ENCODE measurements at places on chromosomes 11 and 22. TPM values are rescaled to one million over a fixed set of nuclear protein-coding genes. Genes with fewer than 3 reads are reported as not detected.

Gene TMEM191B
- total RNA-seq = 1.9 TPM

Gene SCGB2A2
- not detected for total RNA-seq

Gene USP28
- total RNA-seq = 43.5 TPM

Gene HEPACAM
- total RNA-seq = not detected

Gene TPBGL
- total RNA-seq = 0.14 TPM

Gene RIMBP3B
- 0.12 TPM for total RNA-seq

Gene RDX
- 49.0 TPM for total RNA-seq

Gene DAGLA
- total RNA-seq = 0.09 TPM

Gene BBS1
- total RNA-seq = 18.1 TPM

Gene SLC22A12
- not detected for total RNA-seq

Gene PRR33
- not detected for total RNA-seq

Gene CBLIF
- total RNA-seq = not detected

Gene PRG3
- total RNA-seq = not detected

Gene ME3
- total RNA-seq = 2.5 TPM

- DNase-seq = no peak
Measured at GRCh38 chr22:21022507-21022906, 7.5 kb downstream of the P2RX6 start.

DNA sequence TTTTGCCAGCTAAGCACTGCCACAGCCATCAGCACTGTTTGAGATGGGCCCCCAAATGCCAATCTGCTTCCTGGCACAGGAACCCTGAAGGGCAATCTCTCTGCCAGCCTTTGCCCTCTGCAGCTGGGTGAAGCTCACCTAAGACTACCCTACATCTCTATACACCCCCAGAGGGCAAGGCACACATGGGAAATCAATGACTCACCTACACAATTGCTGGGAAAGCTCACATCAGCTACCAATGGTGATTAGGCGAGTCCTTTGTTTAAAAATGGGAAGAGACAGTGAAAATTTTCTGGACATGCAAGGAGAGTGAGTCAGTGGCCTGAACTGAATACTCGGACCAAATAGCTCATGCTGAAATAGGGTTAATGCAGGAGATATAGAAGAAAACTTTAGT, 12.6 kb upstream of the PRDM11 start:
- no peak for DNase-seq

- DNase-seq = peak; percentile 88
Measured at GRCh38 chr11:7513234-7514098, at the start of gene PPFIBP2. Gene PPFIBP2, plus strand, starts transcription at chr11:7513999. Its CDS starts 35,477 bp downstream, at chr11:7549476.

- DNase-seq = no peak
Measured at GRCh38 chr11:97525273-97525672, 1135.5 kb downstream of the JRKL start.

DNA sequence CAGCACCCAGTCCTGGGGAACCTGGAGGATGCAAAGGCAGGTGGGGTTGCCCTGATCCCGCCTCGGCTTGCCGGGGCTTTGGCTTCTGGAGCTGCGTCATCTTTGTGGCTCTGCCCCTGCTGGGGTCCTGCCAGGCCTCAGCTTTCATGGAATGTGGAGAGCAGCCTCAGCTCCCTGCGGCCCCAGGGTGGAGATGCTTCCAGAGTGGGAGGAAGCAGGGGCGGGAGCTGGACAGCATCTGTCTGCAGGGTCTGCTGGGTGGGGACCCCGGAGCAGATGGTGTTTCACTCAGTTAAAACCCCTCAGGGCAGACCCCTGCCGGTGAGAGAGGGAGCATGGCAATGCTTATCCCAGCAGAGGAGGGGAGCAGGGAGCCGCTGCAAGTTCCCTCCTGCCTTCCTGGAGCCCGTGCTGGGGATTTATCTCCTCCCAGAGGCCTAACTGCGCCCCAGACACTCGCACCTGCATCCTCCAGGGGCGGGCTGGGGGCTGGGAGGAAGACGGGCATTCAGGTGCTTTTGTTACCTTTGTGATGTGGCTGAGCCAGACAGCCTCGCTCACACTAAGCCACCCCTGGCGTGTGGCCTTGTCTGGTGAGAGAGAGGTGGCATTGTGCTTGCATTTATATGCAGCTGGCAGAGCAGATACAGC, 15.7 kb downstream of the GRIK4 start:
- no peak for DNase-seq

DNA sequence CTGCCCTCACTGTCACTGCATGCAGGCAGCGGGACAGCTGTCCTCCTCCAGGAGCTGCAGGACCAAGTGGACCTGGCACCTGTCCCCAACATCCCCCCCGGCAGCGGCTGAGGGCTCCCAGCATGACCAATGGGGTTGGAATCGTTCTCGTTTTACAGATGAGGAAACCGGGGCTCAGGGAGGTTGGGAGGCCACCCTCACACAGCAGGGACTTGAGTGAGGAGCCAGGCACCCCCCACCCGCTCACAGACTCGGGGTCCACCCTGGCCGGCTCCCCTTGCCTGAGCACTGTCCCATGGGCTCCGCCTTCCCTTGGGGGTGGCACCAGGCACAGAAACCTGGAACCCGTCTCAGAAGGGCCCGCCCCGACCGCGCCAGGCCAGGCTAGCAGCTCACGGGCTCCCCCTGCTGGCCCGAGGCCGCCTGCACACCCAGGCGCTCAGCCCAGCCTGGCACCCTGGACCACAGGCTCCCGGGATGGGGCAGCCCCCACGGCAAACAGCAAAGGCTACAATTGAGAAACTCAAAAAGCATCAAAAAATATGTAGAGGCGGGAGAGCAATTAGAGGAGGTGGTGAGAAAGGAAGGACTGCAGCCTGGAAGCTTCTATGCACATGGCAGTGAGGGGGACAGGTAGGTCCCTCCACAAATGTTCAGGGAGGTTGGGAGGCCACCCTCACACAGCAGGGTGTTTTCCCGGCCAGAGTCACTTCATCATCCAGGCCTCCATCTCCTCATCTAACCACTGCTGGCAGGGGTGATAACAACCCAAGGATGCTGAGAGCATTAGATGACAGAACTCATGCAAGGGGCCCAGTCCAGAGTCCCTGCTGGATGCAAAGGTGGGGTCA, 12.8 kb downstream of the MACROD1 start:
- peak; percentile 68 for DNase-seq

DNA sequence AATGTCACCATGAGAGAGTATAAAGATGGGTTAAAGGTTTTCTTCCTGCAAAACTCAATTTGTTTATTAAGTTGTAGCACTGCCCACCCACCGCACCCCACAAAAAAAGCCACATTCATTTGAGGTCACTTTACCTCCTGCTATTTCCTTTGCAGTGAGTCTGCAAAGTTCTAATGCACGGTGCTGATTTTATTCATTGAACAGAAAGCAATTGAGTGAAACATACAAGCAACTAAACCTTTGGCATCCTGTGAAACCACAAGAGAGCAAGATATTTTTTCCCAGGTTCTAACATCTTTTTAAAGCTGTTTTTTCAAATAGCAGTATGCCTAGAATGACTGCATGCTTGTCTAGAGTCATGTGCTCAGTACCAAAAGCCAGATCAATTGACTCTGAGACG, 39.0 kb downstream of the RRAS2 start:
- no peak for DNase-seq

- no peak for DNase-seq
Measured at GRCh38 chr11:102724904-102725500, at the start of gene MMP8. Gene MMP8, minus strand, starts transcription at chr11:102724954. Its CDS starts 99 bp downstream, at chr11:102724855.

DNA sequence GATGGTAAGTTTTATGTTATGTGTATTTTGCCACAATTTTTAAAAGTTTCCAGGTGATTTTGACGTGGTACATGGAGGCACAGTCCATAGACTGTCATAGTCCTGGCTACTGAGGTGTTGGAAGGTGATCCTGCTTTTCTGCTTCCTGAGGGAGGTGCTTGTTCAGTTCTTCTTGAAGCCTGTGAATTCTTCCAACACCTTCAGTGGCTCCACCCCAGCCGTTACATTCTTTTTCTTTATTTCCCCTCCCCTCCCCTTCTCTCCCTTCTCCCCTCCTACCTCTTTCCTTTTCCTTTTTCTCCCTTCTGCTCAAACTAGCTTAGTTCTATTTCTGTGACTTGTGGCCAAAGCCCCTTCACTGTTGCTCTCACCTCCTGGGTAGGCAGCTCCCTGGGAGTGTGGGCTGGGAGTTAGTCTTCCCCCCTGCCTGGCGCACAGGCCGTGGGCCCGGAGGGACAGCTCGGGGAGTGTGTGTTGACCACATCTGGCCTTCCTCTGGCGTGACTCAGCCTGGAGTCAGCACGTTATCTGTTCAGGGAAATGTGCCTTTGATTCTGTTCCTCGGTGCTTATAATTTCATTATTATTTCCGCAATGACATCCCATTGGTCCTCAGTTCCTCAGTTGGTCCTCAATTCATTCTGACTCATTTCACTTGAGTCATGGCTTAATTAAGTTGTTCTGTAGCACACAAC, 566.2 kb downstream of the TBC1D22A start:
- no peak for DNase-seq

GRCh38 chr11:86464509-86465221, 90.0 kb downstream of the CCDC81 start:
- no peak for DNase-seq

- peak; percentile 66 for DNase-seq
Measured at GRCh38 chr22:37260901-37261336, 16.9 kb upstream of the RAC2 start.

- DNase-seq = no peak
Measured at GRCh38 chr11:87560352-87560751, 522.6 kb downstream of the TMEM135 start.

- no peak for DNase-seq
Measured at GRCh38 chr11:3186166-3186953, 21.2 kb upstream of the OSBPL5 start.

DNA sequence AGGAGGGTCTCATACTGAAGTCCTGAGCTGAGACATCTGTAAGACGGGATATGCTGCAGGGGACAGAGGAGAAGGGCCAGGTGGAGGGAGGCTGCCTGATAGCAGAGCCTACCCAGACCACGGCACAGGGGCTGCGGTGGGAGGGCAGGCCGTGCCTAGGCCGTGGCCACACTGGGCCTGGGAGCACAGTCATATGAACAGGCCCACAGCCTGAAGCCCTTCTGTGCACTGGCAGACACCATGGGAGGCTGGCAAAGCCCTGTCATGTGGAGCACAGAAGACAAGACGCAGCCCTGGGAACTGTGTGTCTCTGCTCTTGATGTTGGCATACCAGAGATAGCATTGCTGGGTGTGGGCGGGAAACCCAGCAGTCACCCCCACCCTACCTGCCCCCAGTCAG, 3.3 kb downstream of the SPATA19 start:
- no peak for DNase-seq

- peak; percentile 57 for DNase-seq
Measured at GRCh38 chr22:40668611-40669411, 10.5 kb upstream of the MCHR1 start.

GRCh38 chr11:106681435-106681834, 336.8 kb downstream of the GUCY1A2 start:
- no peak for DNase-seq

- DNase-seq = peak; percentile 88
Measured at GRCh38 chr22:19478901-19479354, at the start of gene UFD1. Gene UFD1, minus strand, starts transcription at chr22:19479193. Its CDS starts 108 bp downstream, at chr22:19479085.

DNA sequence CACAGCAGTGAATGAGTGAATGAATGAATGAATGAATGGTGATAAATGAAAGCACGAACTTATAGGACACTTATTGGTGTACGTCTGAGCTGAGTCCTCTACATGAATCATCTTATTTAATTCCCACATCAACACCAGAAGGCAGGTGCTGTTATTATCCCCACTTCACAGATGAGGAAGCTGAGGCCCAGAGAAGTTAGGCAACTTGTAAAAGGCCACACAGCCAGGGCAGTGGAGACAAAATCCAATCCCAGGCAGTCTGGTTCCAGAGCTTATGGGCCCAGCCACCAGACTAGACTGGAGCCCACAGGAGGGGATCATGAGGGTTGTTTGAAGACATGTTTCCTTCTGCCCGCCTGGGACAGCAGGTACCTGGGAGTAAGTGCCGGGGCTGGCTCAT, 364.0 kb downstream of the MN1 start:
- no peak for DNase-seq

- peak; percentile 10 for DNase-seq
Measured at GRCh38 chr11:17014321-17014832, at the start of gene PLEKHA7. Gene PLEKHA7, minus strand, starts transcription at chr11:17014414. Its CDS starts 13 bp downstream, at chr11:17014401.

GRCh38 chr11:125435461-125436238, 60.4 kb downstream of the FEZ1 start:
- no peak for DNase-seq

- no peak for DNase-seq
Measured at GRCh38 chr11:18700375-18700774, 1.8 kb downstream of the TMEM86A start.
